ENCODE measurements at places on chromosomes 6 and 20.

GRCh38 chr20:44491635-44492395 is 16.1 kb downstream of the TTPAL start:
- DNase-seq: no peak

- DNase-seq: no peak
These were observed 3.6 kb upstream of the SLC52A3 start for GRCh38 chr20:771741-772464.

DNA sequence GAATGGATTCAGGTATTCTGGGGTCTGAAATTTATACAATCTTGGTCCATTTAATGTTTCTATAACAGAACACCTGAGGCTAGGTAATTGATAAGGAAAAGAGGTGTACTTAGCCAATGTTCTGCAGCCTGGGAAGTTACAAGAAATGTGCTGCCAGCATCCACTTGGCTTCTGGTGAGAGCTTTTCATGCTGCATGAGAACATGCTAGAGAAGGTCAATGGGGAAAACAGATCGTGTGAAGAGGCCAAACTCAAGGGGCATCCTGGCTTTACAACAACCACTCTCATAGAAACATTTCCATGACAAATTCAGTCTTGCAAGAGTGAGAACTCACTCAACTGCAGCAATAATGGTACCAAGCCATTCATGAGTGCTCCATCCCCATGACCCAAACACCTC is 16.8 kb downstream of the IL22RA2 start:
- DNase-seq: no peak

- no peak for DNase-seq
These were observed 94.1 kb upstream of the DST start for GRCh38 chr6:56736804-56737203.

DNA sequence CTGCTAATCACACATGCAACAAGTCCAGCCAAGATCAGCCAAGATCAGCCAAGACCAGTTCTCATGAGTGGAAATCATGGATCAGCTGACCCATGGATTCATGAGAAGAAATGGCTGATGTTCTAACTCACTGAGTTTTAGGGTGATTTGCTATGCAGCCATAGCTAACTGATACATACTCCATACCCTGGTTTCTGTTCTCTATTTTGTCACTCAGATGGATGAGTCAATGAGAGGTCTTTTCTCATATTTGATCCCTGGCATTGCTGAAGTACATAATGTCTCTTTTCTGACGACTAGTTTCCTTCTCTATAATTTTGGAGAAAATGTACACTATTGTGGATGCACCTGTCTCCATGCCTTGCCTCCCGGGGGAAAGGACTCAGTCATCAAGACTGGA is 118.4 kb upstream of the LY86 start:
- DNase-seq: no peak

- no peak for DNase-seq
These were observed 210.4 kb downstream of the ALDH8A1 start for GRCh38 chr6:134739299-134740026.

DNA sequence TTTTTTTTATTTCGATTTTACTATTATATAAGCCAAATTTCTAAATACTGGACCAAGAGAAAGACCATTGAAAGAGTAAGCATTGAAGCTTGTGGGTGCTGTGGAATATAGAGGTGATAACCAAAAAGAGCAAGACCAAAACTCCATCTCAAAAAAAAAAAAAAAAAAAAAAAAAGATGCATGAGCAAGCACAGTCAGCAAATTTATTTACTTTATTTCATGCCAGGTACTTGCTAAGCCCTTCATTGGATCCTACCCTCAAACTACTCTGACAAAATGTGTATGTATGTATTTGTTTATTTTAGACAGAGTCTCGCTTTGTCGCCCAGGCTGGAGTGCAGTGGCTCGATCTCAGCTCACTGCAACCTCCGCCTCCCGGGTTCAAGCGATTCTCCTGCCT is 27.8 kb downstream of the BAK1 start:
- DNase-seq: no peak

GRCh38 chr20:5180421-5180820 is 53.6 kb downstream of the CDS2 start:
- no peak for DNase-seq

- no peak for DNase-seq
These were observed 700 bp upstream of the MCUR1 start for GRCh38 chr6:13814938-13815575.

- DNase-seq: no peak
These were observed 11.8 kb downstream of the TLDC2 start for GRCh38 chr20:36887752-36888090.

- no peak for DNase-seq
These were observed 172.4 kb downstream of the CD24 start for GRCh38 chr6:106802139-106802538.

- no peak for DNase-seq
These were observed 29.0 kb downstream of the PCK1 start for GRCh38 chr20:57589728-57590484.

DNA sequence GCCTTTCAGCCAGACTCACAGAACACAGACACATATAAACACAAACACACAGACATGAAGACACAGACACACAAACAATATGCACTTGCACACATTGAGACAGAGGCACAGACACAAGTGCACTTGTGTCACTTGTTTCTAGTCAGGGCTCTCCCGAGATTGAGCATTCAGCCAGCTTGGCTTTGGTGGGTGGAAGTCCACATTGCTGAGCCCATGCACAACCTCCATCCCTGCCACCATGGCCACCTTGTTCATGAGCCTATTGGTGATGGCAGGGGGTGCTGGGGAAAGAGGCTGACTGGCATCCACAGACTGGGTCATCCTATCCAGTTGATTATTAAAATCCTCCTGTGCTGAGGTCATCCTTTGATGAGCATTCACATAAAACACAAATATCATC is 11.5 kb upstream of the CST7 start:
- DNase-seq: no peak

DNA sequence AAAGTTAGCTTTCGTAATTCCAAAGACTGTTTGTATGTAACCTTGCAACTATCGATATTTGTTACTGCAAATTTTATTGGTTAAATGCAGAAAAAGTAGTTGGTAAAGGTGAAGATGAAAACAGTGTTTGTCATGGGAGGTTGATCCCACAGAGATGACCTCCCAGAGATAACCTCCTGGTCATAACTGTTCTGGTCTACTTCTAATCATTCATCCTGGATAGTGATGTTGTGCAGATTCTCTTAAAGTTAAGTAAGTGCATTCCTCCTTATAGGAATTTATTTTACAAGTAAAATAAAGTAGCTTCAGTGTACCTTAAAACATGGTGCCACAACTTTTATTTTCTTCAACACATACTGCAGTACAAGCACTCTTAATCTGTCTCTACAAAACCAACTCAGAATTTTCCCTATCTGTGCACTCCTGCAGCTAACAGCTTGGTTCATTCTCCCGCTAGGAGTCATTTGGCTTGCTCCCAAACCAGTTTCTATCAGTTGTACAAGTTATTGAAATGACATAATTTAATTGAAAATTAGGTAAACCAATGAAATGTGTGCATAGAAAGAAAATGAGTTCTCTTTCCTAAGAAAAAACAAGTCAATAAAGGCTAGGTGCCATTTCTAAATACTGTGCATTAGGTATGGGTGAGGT is 19.2 kb downstream of the METTL24 start:
- no peak for DNase-seq

GRCh38 chr6:129637340-129638054 is 72.5 kb downstream of the ARHGAP18 start:
- DNase-seq: no peak

- no peak for DNase-seq
These were observed 31.4 kb upstream of the ID1 start for GRCh38 chr20:31573555-31574321.

DNA sequence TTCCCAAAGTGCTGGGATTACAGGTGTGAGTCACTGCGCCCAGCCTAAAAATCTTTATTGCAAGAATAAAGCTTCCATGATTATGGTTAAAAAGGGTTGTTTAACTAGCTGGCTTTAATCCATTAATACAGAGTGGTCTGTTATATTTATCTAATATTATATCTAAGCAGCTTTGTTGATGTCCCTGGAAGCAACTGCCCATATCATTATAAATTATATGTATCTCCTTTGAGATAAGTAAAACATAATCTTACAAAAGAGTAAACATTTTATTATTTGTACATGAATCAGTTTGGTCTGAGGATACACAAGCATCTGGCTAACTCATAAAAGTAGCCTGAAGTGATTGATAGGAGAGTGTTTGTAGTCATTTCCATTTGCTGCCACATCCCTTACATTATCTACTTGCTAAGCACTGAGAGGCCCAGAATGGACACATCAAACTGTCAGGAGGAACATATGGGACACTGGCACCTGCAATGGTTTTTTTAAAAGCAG is 46.9 kb downstream of the TRAF3IP2 start:
- no peak for DNase-seq

GRCh38 chr6:38110481-38110971 is 291.0 kb downstream of the ZFAND3 start:
- no peak for DNase-seq

DNA sequence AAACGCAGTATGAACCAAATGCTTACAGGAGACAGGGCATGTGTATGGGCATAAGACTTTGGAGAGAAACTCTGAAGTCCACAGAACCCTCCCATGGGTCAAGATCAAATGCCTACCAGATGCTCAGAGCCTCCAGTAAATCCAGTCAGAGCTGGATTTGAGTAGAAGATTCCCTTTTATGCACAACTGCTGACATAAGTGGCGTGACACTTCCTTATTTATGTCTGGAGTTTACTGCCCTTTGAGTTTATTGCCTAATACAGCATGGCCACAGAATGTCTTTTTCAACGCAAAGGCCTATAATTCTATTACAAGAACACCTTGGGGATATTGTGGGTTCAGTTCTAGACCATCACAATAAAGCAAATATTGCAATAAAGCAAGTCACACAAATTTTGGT is 220.0 kb upstream of the FOXQ1 start:
- DNase-seq: no peak
